Activated naive CD8-positive, alpha-beta T cell treated with anti-CD3 and anti-CD28 coated beads, Interleukin-2, amount 10 ng/mL, durations not matched to agents 7 days and 5 days (primary cell): ENCODE measurements at places on chromosomes 5 and 9. TPM values are rescaled to one million over a fixed set of nuclear protein-coding genes. Genes with fewer than 3 reads are reported as not detected.

Gene CANX
- 294 TPM for total RNA-seq

Gene TAF11L10
- total RNA-seq, result not detected

DNA sequence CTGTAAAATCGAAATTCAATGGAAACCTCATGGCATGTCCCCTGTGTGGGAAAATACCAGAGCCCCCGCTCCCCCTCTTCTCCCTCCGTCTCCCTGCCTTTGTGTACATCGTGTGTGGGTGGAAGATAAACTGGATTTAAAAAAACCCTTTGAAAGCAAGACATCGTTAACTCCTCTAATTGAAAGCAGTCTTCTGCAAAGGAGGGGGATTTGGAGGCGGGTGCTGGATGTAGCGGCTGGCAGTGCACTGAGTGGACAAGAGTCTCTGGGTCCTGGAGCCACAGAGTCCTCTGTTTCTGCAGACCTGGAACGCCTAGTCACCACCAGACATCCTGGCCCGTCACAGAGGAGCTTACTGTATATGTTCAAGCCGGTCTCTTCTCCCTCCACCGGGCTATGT, 169.4 kb downstream of the PAPPA start:
- H3K27me3 ChIP-seq, result no peaks in the 10 kb centered on the region
- H3K36me3 ChIP-seq, result no peaks in the 10 kb centered on the region
- DNase-seq, result no peak
- H3K4me1 ChIP-seq, result no peaks in the 10 kb centered on the region

DNA sequence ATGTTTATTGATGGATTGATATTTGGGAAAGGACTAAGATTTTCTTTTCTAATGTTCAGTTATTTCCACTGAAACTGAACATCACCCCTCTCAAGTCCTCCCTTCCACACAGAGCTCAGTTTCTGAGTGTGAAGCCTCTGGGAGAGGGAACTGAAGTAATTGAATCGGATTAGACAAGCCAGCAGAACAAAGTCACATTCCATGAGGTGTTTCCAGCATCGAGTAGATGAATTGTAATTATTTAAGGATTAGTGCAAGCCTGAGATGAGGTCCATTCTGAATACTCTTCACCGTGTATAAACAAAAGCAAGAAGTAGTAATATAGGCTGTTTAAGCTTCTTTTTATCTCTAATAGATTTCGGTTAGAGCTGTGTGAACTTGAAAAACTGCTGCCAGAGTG, 2060.5 kb downstream of the MAT2B start:
- no peaks in the 10 kb centered on the region for H3K4me1 ChIP-seq
- H3K36me3 ChIP-seq, result no peaks in the 10 kb centered on the region
- no peak for DNase-seq
- H3K27me3 ChIP-seq, result no peaks in the 10 kb centered on the region

DNA sequence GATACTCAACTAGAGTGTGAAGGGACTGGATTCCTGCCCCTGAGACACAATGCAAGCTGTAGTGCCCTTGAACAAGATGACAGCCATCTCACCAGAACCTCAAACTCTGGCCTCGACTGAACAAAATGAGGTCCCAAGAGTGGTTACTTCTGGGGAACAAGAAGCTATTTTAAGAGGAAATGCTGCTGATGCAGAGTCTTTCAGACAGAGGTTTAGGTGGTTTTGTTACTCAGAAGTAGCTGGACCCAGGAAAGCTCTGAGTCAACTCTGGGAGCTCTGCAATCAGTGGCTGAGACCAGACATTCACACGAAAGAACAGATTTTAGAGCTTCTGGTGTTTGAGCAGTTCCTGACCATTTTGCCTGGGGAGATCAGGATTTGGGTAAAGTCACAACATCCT, 2.4 kb downstream of the ZNF483 start:
- H3K36me3 ChIP-seq, result peaks cover 15% of the 10 kb centered on the region
- H3K4me1 ChIP-seq, result peaks cover 22% of the 10 kb centered on the region
- no peak for DNase-seq
- no peak overlapping the region for H3K4me3 ChIP-seq
- no peaks in the 10 kb centered on the region for H3K27me3 ChIP-seq

DNA sequence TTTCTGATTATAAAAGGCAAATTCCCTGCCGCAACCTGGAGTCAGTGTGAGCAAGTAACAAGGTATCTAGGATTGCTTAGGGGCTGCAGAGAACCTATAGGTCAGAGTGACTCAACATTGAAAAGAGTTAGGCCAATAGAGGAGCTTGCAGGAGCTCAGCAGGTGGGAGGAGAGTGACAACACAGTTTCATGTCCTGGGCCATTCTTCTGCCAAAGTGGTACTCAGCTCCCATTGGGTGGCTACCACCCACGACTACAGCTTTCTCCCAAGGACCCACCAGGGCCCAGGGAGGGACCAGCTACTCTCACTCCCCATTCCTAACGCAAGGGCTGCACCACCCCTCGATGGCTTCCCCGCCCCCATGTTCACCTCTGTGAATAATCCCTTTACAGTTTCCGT, 86.7 kb upstream of the SPATA31C2 start:
- H3K4me3 ChIP-seq, result no peak overlapping the region
- H3K27me3 ChIP-seq, result peaks cover 11% of the 10 kb centered on the region
- no peaks in the 10 kb centered on the region for H3K4me1 ChIP-seq
- DNase-seq, result no peak

GRCh38 chr5:133508331-133508730, 104.0 kb downstream of the FSTL4 start:
- no peak overlapping the region for H3K27ac ChIP-seq
- H3K36me3 ChIP-seq, result no peaks in the 10 kb centered on the region
- H3K27me3 ChIP-seq, result peaks cover 9% of the 10 kb centered on the region
- H3K4me1 ChIP-seq, result peaks cover 10% of the 10 kb centered on the region
- no peak for DNase-seq

- no peaks in the 10 kb centered on the region for H3K27me3 ChIP-seq
- H3K27ac ChIP-seq, result peak overlapping the region; percentile 74
- peak; percentile 43 for DNase-seq
Measured at GRCh38 chr5:134125039-134126015, 10.8 kb downstream of the TCF7 start.

DNA sequence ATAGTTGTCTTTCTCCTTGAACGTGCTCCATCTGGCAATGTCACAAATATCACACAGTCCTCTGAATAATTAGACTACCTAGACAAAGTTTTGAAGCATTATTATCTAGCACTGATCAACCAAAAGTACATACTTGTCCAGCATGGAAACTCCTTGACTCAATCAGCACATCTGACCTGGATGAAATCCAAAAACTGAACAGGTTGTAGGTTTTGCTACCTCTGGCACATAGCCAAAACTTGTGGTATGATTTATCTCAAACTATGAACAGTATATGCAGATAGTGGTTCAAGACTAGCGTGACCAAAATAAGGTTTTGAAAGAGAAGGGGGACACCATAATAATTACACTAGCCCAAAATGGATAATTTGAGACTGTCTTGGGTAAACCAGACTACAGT, 158.1 kb downstream of the ARRDC3 start:
- H3K27ac ChIP-seq, result no peak overlapping the region
- H3K4me1 ChIP-seq, result peaks cover 1% of the 10 kb centered on the region
- peaks cover 3% of the 10 kb centered on the region for H3K27me3 ChIP-seq

- H3K4me3 ChIP-seq, result no peak overlapping the region
- H3K36me3 ChIP-seq, result no peaks in the 10 kb centered on the region
- H3K27ac ChIP-seq, result no peak overlapping the region
- no peak for DNase-seq
- no peaks in the 10 kb centered on the region for H3K27me3 ChIP-seq
- no peaks in the 10 kb centered on the region for H3K4me1 ChIP-seq
Measured at GRCh38 chr9:12133416-12133815, 559.8 kb upstream of the TYRP1 start.

- no peaks in the 10 kb centered on the region for H3K36me3 ChIP-seq
- DNase-seq, result no peak
- H3K4me3 ChIP-seq, result no peak overlapping the region
- no peaks in the 10 kb centered on the region for H3K4me1 ChIP-seq
- no peak overlapping the region for H3K27ac ChIP-seq
Measured at GRCh38 chr5:54387659-54388232, 67.8 kb upstream of the HSPB3 start.

Gene UBE2QL1
- not detected for total RNA-seq

Gene PLPPR1
- total RNA-seq, result not detected

GRCh38 chr5:68504306-68504705, 288.8 kb downstream of the PIK3R1 start:
- DNase-seq, result no peak
- H3K27ac ChIP-seq, result no peak overlapping the region
- no peaks in the 10 kb centered on the region for H3K27me3 ChIP-seq
- no peaks in the 10 kb centered on the region for H3K4me1 ChIP-seq
- H3K4me3 ChIP-seq, result no peak overlapping the region

Gene OSMR
- not detected for total RNA-seq

DNA sequence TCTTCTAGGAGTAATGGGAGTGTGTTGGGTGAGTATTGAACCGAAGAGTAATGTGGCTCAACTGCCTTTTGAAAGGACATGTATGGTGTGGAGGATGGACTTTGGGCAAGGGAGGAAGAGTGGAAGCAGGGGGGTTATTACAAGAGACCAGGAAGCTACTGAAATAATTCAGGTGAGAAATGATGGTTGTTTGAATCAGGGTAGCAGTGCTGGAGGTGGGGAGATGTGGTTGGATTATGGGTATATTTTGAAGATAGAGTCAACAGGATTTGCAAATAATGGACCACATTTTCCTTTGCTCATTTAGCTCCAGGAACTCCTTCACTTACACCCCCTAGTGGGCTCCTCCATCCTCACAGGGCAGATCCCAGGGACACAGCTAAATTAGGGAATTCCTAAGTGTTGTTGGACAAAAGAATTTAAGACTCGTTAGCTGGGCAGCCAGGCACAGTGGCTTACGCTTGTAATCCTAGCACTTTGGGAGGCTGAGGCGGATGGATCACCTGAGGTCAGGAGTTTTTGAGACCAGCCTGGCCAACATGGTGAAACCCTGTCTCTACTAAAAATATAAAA, 1.2 kb upstream of the SLC4A9 start:
- H3K4me3 ChIP-seq, result no peak overlapping the region
- no peaks in the 10 kb centered on the region for H3K36me3 ChIP-seq
- peaks cover 3% of the 10 kb centered on the region for H3K27me3 ChIP-seq
- no peak for DNase-seq
- no peak overlapping the region for H3K27ac ChIP-seq

Gene DND1
- total RNA-seq, result 3.4 TPM

- H3K4me1 ChIP-seq, result no peaks in the 10 kb centered on the region
- no peaks in the 10 kb centered on the region for H3K27me3 ChIP-seq
- no peak for DNase-seq
- H3K4me3 ChIP-seq, result no peak overlapping the region
- H3K36me3 ChIP-seq, result no peaks in the 10 kb centered on the region
- no peak overlapping the region for H3K27ac ChIP-seq
Measured at GRCh38 chr5:125422342-125422741, 675.9 kb upstream of the ZNF608 start.

GRCh38 chr5:76174101-76174500, 90.9 kb downstream of the SV2C start:
- no peak overlapping the region for H3K27ac ChIP-seq
- no peak overlapping the region for H3K4me3 ChIP-seq
- H3K4me1 ChIP-seq, result peaks cover 29% of the 10 kb centered on the region
- H3K27me3 ChIP-seq, result peaks cover 5% of the 10 kb centered on the region
- peaks cover 13% of the 10 kb centered on the region for H3K36me3 ChIP-seq

Gene TXNDC8
- total RNA-seq, result not detected

DNA sequence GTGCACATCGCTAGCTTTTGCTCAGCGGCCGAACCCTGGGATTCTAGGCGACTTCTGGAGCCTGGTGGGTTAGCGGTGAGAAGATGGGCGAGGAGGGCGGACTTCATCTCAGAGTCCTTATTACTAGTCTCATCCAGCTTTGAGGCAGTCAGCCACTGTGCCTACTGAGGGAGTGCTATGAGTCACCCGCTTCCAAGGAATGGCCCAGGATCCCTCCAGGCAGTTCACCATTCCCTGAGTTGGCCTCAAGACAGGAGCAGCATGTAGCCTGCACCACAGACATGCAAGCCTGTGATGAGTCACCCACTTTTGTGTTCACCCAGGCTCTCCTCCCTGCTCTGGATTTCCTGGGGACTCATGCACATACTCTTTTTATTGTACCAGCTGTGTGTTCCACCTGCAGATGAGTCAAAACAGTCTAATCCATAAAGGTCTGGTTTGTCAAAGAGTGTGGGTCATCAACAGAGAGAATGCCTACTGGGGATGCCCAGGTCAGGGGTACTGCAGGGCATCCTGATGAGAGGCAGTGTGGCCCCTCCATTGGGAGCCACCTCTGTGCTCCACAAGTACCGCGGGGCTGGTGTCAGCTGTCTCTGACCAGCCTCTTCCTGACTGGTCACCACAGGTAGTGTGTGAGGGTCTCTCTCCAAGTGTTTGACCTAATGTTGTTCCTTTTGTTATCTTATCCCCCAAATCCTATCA, 20.2 kb downstream of the SLC22A5 start:
- no peaks in the 10 kb centered on the region for H3K27me3 ChIP-seq
- H3K4me1 ChIP-seq, result peaks cover 58% of the 10 kb centered on the region
- no peak overlapping the region for H3K4me3 ChIP-seq
- no peak overlapping the region for H3K27ac ChIP-seq
- no peak for DNase-seq

Gene PROP1
- total RNA-seq, result not detected
